ENCODE measurements at places on chromosomes 1 and 21. TPM values are rescaled to one million over a fixed set of nuclear protein-coding genes. Genes with fewer than 3 reads are reported as not detected.

Gene ANXA9
- total RNA-seq: not detected

GRCh38 chr1:118933051-118933781, 54.9 kb downstream of the TBX15 start:
- no peak for DNase-seq

DNA sequence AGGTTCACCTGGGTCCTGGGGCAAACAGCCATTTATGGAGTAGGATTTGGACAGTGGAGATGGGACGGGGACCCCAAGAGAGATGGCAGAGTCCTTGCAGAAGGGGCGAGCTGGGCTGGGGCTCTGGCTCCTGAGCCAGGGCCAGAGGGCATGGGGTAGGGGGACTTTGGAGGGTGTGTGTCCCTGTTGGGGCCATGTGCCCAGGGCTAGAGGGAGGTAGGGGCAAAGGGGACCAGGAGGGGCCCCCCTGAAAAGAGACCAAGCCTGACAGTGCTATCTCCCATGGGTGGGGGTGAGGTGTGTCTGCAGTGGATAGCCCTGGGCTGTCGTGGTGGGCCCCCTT, 92.3 kb downstream of the TRIM11 start:
- no peak for DNase-seq

DNA sequence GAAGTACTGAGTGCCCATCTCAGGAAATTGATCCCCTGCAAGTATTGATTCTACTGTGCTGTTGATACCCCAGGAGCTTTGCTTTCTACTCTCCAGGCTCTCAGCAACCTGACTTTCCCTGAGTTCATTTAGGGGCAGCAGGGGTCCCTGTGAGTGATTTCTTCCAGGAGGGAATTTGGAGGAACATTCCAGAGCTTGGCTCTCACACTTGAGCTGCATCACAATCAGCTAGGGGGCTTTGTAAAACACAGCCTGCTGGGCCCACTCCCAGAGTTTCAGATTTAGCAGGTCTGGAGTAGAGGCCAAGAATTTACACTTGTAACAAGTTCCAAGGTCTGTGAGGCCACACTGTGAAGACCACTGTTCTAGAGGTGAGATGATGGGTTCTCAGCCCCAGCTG, 16.1 kb upstream of the ACTL8 start:
- no peak for DNase-seq
